ENCODE measurements at places on chromosomes 3 and 15.

GRCh38 chr3:60536420-60536819 is 714.8 kb downstream of the FHIT start:
- DNase-seq: no peak

- no peak for DNase-seq
These were observed 60.9 kb downstream of the SRGAP3 start for GRCh38 chr3:9188583-9188982.

DNA sequence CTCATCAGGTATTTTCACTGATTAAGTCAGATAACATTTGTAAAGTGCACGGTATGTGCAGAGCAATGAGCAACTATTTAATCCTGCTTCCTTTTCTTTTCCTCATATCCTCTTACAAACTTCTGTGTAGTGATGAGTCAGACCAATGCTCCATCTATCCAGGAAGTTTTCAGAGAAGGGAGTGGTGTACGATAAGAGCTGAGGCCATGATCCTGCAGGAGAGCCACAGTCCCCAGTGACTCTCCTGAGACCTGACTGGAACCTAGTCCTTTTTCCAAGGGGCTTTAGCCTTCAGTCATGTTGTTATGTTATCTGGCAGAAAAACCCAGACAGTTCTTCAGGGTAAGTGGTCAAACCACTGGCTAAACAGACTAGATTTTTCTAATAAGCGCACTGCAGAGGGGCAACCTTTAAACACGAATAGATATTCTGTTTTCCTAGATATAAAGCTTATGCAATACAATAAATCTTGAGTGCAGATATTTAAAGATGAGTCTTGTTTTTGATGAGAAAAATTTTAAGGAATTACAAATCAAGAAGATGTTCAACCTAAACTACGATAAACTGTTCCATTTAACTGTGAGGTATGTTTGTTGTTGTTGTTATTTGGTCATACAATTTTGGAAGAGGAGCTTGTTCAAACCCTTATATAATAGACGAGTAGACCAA is 110.5 kb upstream of the RAP2B start:
- no peak for DNase-seq

DNA sequence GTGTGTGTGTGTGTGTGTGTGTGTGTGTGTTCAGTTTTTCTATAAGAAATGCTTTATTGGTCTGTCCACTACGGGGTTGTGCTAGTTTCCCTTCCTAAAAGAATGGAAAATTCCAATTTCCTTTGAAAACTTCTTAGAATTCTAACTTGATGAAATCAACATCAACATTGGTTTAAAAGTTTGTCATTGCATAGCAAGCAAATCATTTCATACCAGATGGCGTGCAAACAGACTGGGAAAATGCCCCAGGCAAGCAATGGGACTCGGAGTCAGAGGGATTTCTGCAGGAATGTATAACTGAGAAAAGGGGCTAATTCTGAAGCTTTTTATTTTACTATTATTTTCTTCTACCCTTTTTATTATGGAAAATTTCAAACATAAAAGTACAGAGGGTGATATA is 13.1 kb upstream of the DYNC1LI1 start:
- DNase-seq: no peak

DNA sequence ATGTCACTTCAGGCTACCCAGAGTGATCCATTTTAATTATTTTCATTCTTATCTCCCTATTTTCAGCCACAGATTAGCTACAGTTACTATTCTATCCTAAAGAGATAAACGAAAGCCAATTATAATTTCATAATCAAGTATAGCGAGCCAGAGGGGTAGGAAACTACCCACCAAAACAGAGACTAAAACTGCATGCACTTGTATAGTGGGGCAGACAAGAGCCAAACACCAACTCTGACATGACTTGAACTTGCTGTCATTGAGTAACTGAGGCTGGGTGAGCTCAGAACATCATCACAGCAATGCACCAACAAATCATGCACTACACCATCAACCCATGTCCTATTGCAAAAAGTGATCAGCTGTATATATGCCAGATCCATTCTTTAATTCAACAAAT is 64.8 kb downstream of the FBN1 start:
- no peak for DNase-seq

GRCh38 chr3:160065786-160066185 is 77.2 kb downstream of the IL12A start:
- no peak for DNase-seq

- DNase-seq: no peak
These were observed 9.1 kb upstream of the ADAMTS9 start for GRCh38 chr3:64696896-64697295.

- DNase-seq: no peak
These were observed 936.1 kb downstream of the PLOD2 start for GRCh38 chr3:145224886-145225285.

DNA sequence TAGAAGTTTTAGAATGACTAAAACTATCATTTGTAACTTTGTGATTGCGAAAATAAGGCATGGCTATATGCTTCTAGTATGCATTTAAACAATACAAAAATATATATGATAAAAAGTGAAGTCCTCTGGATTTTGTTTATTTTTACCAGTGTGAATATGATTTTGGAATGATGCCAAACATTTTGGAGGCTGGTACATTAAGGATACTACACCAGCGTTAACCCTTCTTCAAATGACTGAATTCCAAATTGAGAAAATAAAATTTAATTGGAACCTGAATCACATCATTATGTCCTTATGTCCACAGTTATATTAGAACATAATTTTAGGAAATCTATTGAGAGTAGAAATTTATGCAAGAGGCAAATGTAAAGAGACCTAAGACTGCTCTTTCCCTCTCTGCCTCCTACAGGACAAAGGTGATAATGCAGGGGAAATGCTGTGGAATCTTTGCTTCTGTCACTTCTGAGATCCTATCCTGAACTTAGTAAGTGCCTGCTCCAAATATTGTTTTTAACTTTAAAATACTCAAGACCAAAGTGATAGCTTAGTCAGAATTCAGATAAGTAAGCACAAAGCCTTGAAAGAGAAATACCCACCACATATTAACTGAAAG is 121.1 kb upstream of the NANOGP8 start:
- no peak for DNase-seq

- no peak for DNase-seq
These were observed 625 bp upstream of the RBM15B start for GRCh38 chr3:51390246-51391074.

DNA sequence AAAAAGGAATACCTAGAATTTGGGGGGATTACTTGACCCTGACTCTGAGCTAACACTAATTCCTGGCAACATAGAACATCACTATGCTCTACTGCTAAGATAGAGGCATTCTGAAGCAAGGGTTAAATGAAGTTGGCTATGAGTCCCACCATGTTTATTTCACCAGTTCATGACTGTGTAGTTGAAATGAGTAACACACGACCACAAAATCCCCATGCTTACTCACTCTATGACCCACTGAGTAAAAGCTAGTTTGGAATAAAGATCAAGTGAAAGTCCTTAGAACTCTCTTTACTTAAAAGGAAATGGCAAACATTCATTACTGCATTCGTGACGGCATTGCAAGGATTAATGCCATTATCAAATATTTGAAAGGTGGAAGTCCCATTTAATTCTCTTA is 47.4 kb downstream of the MRPL46 start:
- DNase-seq: no peak

GRCh38 chr3:59334585-59334984 is 284.8 kb upstream of the CFAP20DC start:
- no peak for DNase-seq

- DNase-seq: no peak
These were observed 263.8 kb upstream of the CDIN1 start for GRCh38 chr15:36315649-36316048.

GRCh38 chr3:124121379-124122312 is 129.7 kb upstream of the ROPN1 start:
- no peak for DNase-seq

GRCh38 chr3:145522179-145522578 is 638.8 kb downstream of the PLOD2 start:
- no peak for DNase-seq

DNA sequence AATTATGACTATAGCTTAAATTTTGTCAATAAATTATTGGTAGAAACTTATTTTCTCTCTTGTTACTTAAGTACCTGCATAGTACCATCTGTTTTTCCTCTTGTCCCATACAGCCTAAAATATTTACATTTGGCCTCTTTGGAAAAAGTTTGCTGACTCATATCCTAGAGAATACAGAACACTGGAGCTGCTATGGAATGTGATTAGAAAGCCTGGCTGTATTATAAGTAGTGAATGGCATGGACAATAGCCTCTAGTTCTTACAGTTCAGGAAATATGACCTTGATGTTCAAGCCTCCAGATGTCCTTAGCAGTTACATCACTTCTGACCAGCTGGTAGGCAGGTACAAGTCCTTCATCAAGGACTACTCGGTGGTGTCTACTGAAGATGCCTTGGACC is 28.3 kb downstream of the ST8SIA2 start:
- no peak for DNase-seq

- no peak for DNase-seq
These were observed 53.0 kb downstream of the IQSEC1 start for GRCh38 chr3:13020159-13020750.

GRCh38 chr3:108408883-108409799 is 101.3 kb downstream of the MYH15 start:
- no peak for DNase-seq

DNA sequence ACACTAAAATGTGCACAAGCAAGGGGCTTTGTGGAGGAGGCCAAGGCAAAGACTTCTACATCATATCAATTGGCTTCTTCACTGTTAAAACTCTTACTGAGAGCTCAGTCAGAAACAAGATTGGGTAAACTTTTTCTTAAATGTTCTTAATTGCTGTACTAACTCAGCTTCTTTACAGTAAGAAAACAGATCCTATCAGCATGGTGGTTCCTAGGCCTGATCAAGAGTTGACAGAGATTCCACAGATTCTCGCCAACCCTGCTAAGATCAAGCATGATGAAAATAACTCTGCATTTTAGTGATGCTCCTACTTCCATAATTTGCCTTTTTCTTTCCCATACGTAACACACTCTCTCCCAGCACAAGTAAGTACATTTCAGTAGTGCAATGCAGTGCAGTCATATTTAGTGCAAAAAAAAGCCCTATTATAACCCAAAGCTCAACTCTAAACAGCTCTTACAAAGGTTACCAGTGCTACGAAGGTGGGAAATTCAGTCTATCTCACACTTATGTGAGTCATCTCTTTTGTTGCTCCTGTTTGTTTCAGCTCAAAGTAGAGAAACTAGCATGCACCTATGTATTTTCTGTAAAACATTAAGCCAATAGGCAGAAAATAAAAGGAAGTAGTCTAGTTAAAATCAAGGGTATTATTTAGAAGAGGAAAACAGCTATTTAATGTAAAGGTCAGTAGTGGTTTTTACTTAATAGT is 29.9 kb downstream of the TIGIT start:
- no peak for DNase-seq

- no peak for DNase-seq
These were observed 50.5 kb downstream of the ANP32A start for GRCh38 chr15:68770216-68770615.

DNA sequence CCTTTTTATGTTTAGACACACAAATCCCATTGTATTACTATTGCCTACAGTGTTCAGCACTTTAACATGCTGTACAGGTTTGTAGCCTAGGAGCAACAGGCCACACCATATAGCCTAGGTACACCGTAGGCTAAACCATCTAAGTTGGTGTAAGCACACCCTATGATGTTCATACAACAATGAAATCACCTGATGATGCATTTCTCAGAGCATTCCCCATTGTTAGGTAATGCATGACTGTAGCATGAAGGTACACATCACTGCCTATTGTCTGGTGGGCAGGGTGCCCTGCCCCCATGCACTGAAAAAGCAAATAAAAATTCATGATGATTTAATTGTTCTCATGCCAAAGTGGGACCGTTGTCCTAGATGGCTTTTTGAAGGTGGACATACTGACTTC is 183.6 kb downstream of the AGBL1 start:
- no peak for DNase-seq

DNA sequence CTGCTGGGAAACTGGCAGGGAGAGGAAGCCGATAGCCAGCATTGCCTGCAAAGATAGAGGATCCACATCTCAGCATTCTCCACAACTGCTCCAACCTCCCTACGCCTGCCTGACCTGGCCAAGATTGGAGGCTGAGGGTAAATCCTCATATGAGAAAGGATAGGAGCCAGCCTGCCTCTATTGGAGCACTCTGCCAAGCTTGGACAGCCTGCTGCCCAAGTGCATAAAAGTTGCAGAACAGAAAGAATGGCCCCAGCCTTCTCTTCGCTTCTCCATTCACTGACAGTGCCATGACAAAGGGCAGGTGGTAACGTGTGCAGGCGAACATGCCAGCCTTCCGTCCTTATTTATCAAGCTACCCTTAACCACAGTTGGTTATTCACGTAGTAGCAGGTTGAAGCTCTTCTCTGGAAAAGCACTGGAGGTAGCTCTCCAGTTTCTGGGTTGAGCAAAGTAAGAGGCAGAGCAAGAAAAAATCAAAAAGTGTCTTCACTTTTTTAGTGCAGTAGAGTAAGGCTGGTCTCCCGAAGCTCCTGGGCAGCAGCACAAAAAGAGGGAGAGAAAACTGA is 4.3 kb downstream of the BMF start:
- DNase-seq: no peak

DNA sequence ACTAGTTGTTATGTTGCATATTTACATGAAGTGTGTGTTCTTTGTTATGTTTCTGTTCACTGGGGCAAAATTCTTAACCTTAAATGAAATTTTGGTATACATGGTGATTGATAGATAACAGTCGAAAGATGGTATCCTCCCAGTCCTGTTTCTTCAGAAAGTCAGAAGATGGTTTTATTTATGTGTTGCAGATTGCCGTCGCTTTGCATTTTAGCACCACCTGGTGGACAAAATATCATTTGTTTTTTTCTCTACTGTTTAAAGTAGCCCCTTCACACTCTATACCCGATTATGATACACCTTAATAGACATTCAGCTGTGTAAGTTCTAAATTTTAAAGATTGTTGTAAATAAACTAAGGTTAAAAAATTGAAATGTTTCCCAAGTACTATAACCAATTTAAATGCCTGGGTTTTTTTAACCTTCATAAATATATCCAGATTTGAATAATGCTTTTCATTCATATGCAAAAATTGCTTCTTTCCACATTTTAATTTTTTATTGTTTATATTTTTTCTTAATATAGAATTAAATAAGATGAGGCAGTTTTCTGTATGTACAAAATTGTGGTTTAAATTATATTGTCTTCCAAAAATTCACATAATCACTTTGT is 152.2 kb downstream of the ALCAM start:
- no peak for DNase-seq

DNA sequence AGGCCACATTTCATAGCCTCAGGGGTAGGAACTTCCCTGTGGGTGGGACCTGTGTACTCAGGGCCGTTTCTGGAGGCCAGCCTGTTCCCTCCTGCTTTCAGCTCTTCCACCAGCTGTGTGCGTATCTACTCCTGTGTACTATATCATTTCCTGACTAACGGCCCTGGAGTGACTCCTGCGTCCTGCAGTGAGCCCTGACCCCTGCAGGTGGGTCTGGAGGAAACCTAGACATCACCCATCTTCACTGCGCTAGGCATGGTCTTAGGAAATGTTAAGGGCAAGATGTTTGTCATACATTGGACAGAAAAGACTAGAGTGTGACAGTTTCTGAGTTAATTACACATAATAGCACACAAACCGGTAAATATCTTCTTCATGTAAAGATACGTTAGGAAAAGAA is 297.3 kb downstream of the GABRB3 start:
- DNase-seq: no peak
